ENCODE measurements at places on chromosomes 16 and 17. TPM values are rescaled to one million over a fixed set of nuclear protein-coding genes. Genes with fewer than 3 reads are reported as not detected.

GRCh38 chr16:14280541-14280940 is 209.4 kb downstream of the MRTFB start:
- no peak overlapping the region for H3K4me3 ChIP-seq
- peaks cover 8% of the 10 kb centered on the region for H3K4me1 ChIP-seq
- H3K36me3 ChIP-seq, result peaks cover 4% of the 10 kb centered on the region
- no peaks in the 10 kb centered on the region for H3K27me3 ChIP-seq
- no peak for DNase-seq
- no peak overlapping the region for H3K27ac ChIP-seq

- no peak overlapping the region for H3K27ac ChIP-seq
- H3K36me3 ChIP-seq, result peaks cover 13% of the 10 kb centered on the region
- no peaks in the 10 kb centered on the region for H3K27me3 ChIP-seq
- H3K4me3 ChIP-seq, result no peak overlapping the region
- no peak for DNase-seq
These were observed 55.0 kb downstream of the ZNF423 start for GRCh38 chr16:49800876-49801275.

- H3K27ac ChIP-seq, result no peak overlapping the region
- no peak for DNase-seq
- no peaks in the 10 kb centered on the region for H3K27me3 ChIP-seq
- H3K36me3 ChIP-seq, result peaks cover 2% of the 10 kb centered on the region
- no peak overlapping the region for H3K4me3 ChIP-seq
These were observed 48.0 kb downstream of the GLG1 start for GRCh38 chr16:74558873-74559272.

GRCh38 chr17:12579288-12579687 is 86.4 kb upstream of the MYOCD start:
- no peak overlapping the region for H3K4me3 ChIP-seq
- H3K27me3 ChIP-seq, result no peaks in the 10 kb centered on the region
- H3K36me3 ChIP-seq, result no peaks in the 10 kb centered on the region
- DNase-seq, result no peak
- no peaks in the 10 kb centered on the region for H3K4me1 ChIP-seq

- no peak overlapping the region for H3K27ac ChIP-seq
- DNase-seq, result peak; percentile 71
- no peak overlapping the region for H3K4me3 ChIP-seq
- no peaks in the 10 kb centered on the region for H3K27me3 ChIP-seq
These were observed 255.6 kb downstream of the HS3ST3A1 start for GRCh38 chr17:13346081-13346533.

DNA sequence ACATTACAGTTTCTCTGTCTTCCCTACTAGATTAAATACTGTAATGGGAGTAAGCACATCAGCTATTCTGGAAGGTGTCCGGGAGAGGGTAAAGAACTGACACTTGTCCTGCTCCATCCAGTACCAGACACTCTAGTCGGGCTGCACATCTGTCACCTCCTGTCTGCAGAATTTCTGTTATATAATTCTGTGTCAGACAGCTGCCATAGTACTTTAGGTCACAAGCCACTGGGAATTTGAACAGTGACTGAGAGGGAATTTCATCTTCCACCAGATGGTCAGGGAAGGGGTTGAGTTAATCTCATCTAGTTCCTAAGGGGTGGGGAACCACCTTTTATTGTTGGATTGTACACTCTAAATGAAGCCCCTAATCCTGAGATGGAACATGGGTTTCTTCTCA is 58.6 kb upstream of the NUDT7 start:
- no peaks in the 10 kb centered on the region for H3K4me1 ChIP-seq
- H3K36me3 ChIP-seq, result no peaks in the 10 kb centered on the region
- DNase-seq, result no peak
- no peaks in the 10 kb centered on the region for H3K27me3 ChIP-seq
- no peak overlapping the region for H3K27ac ChIP-seq

DNA sequence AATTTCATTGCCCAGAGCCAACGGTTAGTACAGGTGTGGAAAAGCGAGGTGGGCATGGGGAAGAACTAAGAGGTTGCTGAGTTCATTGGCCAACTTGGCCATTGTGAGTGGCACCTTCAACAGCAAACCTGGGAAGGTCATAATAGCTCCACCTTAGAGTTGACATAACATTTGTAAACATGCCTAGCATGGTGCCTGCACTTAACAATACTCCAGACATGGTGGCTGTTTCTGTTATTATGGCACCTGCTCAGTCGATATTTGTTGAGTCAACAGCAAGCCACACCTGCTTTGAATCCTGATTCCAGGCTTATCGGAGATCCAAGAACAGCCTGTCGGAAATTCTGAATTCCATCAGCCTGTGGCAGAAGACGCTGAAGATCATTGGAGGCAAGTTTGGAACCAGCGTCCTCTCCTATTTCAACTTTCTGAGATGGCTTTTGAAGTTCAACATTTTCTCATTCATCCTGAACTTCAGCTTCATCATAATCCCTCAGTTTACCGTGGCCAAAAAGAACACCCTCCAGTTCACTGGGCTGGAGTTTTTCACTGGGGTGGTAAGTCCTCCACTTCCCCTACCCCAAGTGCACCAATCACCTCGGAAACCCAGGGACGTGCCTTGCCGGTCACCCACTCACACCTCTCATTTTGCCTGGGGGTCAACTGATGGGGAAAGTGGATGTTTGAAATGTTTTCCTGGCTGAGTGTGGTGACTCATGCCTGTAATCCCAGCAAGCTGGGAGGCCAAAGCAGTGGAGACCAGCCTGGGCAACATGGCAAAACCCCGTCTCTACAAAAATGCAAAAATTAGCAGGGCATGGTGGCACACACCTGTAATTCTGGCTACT is 46.0 kb downstream of the TMC5 start:
- H3K4me1 ChIP-seq, result no peaks in the 10 kb centered on the region
- H3K36me3 ChIP-seq, result peaks cover 7% of the 10 kb centered on the region
- no peak for DNase-seq
- H3K27ac ChIP-seq, result no peak overlapping the region

DNA sequence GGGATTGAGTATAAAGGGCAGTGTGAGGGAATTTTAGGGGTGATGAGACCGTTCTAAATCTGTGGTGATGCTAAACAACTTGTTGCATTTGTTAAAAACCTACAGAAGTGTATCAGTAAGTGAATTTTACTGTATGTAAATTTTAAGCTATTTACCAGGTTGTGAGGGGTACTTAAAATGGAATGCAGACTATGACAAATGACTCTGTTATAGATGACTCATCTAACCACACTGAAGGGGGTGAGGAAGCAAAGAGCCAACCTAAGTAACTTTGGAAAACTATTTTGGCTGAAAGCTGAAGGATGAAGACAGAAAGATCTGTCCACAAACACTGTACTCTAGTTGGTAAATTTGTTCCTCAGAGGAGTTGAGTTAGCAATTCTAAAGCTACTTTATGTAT is 5.3 kb upstream of the MKS1 start:
- H3K27ac ChIP-seq, result no peak overlapping the region
- peaks cover 2% of the 10 kb centered on the region for H3K4me1 ChIP-seq
- no peak for DNase-seq
- no peaks in the 10 kb centered on the region for H3K36me3 ChIP-seq
- H3K4me3 ChIP-seq, result no peak overlapping the region
- no peaks in the 10 kb centered on the region for H3K27me3 ChIP-seq

- no peaks in the 10 kb centered on the region for H3K4me1 ChIP-seq
- H3K4me3 ChIP-seq, result peak overlapping the region; percentile 19
- peaks cover 7% of the 10 kb centered on the region for H3K27me3 ChIP-seq
These were observed 27.7 kb downstream of the RTN4RL1 start for GRCh38 chr17:1997289-1997926.

KRTAP4-1 gene
- total RNA-seq, result not detected

PPM1E gene
- 7.1 TPM for total RNA-seq

DNA sequence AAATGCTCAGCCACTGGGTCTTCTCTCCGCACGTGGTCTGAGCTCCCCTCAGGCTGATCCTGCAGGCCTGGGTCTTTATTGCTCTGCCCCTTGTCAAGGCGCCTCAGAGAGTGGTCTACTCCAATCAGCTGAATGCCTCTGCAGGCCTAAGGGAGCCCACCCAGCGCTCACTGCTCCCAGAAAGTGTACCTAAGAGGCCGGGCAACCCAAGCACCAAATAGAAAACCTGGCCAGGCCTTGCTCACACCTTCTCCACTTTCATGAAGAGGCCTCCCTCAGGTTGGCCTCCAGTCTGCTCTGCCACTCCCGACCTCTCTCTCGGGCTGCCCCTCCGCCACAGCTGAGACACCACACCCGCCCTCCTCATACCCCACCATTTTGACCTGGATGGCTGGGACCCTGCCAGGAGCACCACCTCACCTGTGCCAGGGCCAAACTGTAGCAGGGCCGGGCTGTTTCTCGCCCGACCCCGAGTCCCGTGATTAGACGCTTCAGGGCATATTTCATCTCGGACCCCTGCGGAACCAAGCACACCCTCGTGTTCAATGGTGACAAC is 665 bp downstream of the MYBBP1A start:
- no peak for DNase-seq
- peaks cover 4% of the 10 kb centered on the region for H3K4me1 ChIP-seq
- peak overlapping the region; percentile 95 for H3K4me3 ChIP-seq
- H3K27ac ChIP-seq, result no peak overlapping the region
- H3K36me3 ChIP-seq, result peaks cover 55% of the 10 kb centered on the region
- H3K27me3 ChIP-seq, result no peaks in the 10 kb centered on the region

ITGAL gene
- not detected for total RNA-seq

GRCh38 chr16:9566099-9566498 is 474.7 kb downstream of the HAPSTR1 start:
- H3K27me3 ChIP-seq, result no peaks in the 10 kb centered on the region
- peaks cover 4% of the 10 kb centered on the region for H3K4me1 ChIP-seq
- no peak overlapping the region for H3K27ac ChIP-seq
- DNase-seq, result no peak

DNA sequence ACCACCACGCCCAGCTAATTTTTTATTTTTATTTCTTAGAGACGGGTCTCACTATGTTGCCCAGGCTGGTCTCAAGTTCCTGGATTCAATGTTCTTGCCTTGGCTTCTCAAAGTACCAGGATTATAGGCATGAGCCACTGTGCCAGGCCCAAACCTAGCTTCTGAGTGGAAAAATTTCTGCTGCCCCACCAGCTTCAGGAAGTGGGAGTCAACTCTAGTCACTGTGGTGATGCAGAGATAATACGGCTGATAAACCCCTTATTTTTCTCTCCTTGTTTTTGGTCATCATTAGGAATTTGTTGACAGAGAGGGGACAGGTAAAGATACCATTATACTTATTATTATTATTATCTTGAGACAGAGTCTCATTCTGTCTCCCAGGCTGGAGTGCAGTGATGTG is 27.8 kb upstream of the PHOSPHO1 start:
- H3K36me3 ChIP-seq, result no peaks in the 10 kb centered on the region
- H3K27me3 ChIP-seq, result no peaks in the 10 kb centered on the region
- H3K4me3 ChIP-seq, result no peak overlapping the region
- H3K4me1 ChIP-seq, result no peaks in the 10 kb centered on the region
- H3K27ac ChIP-seq, result no peak overlapping the region
- no peak for DNase-seq

KRT14 gene
- total RNA-seq, result not detected

CIBAR2 gene
- not detected for total RNA-seq

GRCh38 chr17:60618080-60618479 is 18.1 kb downstream of the PPM1D start:
- peaks cover 7% of the 10 kb centered on the region for H3K36me3 ChIP-seq
- no peaks in the 10 kb centered on the region for H3K4me1 ChIP-seq
- no peak overlapping the region for H3K4me3 ChIP-seq
- DNase-seq, result no peak
- H3K27me3 ChIP-seq, result no peaks in the 10 kb centered on the region
- H3K27ac ChIP-seq, result no peak overlapping the region

- peaks cover 10% of the 10 kb centered on the region for H3K4me1 ChIP-seq
- no peak overlapping the region for H3K27ac ChIP-seq
- no peaks in the 10 kb centered on the region for H3K27me3 ChIP-seq
- no peak overlapping the region for H3K4me3 ChIP-seq
These were observed 65.5 kb downstream of the IRX6 start for GRCh38 chr16:55389426-55390073.

DNA sequence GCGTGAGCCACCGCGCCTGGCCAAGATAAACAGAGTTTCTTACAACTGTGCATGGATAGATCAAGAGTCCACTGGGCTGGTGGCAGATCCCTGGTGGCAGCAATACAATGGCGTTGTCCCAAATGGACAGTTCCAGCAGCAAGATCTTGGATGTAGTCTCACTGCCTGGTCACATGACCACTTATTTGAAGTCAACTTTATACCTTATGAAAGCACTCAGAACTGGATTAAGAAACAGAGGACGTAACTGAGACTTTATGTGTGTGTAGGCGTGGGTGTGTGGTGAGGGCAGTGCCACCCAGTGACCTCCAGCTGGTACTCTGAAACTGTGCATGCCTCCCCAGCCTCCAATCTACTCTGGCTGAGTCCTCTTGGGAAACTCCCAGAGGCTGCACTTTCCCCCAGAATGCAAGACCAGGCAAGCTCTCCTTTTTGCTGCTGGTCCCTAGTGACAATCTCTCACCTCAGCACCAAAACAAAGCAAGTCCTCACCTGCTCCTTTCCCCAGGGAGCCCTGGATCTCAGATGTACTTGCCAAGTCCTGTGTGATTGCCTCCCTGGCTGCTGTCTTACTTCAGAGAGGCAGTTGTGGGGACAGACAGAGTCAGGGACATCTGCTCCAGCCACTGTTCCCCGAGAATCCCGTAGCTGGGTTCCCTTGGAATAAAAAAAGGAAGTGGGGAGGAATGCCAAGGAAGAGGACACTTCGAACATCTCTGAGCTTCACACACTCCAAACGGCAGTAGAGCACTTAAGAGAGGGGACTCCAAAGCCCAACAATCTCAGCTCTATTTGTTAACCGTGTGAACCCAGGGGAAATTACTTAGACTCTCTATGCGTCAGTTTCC is 11.7 kb upstream of the ST6GALNAC2 start:
- H3K27ac ChIP-seq, result no peak overlapping the region
- no peak for DNase-seq
- no peaks in the 10 kb centered on the region for H3K27me3 ChIP-seq
- no peak overlapping the region for H3K4me3 ChIP-seq
- H3K36me3 ChIP-seq, result no peaks in the 10 kb centered on the region

DNA sequence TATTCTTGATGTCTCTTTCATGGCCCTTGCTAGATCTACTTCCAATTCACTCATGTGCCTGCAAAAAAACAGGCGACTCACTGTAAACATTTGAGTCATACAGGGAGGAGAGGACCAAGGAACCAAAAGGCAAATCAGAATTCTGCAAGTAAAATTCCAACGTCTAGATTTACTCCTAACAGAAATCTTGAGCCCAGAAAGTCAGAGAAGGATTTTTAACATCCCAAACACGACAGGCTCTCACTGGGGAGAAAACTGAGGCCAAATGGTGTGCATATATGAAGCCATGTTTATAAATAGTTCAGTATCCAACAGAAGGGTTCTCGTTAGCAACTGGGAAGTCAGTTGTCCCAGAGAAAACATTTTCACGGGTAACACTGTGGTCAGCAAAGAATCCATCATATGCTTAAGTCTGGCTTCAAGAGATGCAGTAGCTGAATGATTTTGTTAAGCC is 40.1 kb downstream of the LITAF start:
- H3K4me1 ChIP-seq, result no peaks in the 10 kb centered on the region
- no peak overlapping the region for H3K27ac ChIP-seq
- DNase-seq, result no peak

CYGB gene
- 2.8 TPM for total RNA-seq

- no peak overlapping the region for H3K4me3 ChIP-seq
- peaks cover 11% of the 10 kb centered on the region for H3K36me3 ChIP-seq
- DNase-seq, result no peak
- H3K27ac ChIP-seq, result no peak overlapping the region
These were observed 25.7 kb upstream of the ENDOV start for GRCh38 chr17:80389011-80389995.
